Activated CD4-positive, CD25-positive, alpha-beta regulatory T cell (primary cell): ENCODE measurements at places on chromosomes 12 and 14.

- no peak for DNase-seq
Observed at GRCh38 chr14:26289891-26290486, 307.8 kb downstream of the NOVA1 start.

- DNase-seq, result no peak
Observed at GRCh38 chr14:64444140-64444539, 21.2 kb upstream of the AKAP5 start.

GRCh38 chr12:89486264-89486663 is 38.3 kb downstream of the GALNT4 start:
- no peak for DNase-seq

GRCh38 chr14:25041484-25041883 is 8.5 kb downstream of the STXBP6 start:
- DNase-seq, result no peak

DNA sequence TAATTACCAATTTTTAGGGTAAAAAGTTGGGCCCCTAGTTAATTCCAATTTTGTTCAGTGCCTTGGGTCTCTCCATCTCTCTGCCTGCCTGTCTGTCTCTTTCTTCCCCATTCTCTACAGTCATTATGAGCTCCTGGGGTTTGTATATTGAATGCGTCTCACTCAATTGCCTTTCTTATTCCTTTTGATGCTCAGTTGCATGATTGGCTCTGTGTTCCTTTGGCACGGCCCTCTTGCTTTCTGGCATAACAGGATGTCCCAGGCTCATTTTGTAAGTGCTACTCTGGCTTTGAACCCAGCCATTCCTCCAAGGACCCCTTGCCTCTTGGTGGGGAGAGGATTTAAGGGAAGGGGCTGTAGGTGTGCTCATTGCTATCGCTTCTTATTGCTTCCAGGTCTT is 35.6 kb downstream of the ZNF664 start:
- no peak for DNase-seq

- no peak for DNase-seq
Observed at GRCh38 chr14:76490735-76491134, 114.8 kb downstream of the ESRRB start.

GRCh38 chr12:121009741-121010140 is 6.5 kb downstream of the C12orf43 start:
- DNase-seq, result no peak

DNA sequence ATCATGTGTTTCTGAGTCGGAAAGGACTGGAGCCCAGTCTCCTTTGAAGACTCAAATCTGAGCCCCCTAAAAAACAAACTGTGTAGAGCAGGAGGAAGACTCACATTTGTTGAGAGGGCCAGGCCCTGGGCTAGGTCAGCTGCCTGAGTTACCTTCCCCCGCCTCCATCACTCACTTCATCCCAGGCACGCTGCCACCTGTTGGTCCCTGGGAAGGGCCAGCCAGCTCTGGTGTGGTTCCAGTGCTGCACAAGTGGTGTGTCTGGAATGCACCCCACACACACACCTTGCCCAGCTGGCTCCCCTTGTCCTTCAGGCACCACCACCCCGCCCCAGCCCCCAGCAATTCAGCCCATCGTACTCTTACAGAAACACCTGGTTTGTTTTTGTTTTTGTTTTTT is 9.0 kb downstream of the MVK start:
- no peak for DNase-seq

GRCh38 chr12:68915055-68915454 is 17.9 kb downstream of the CPM start:
- DNase-seq, result no peak

DNA sequence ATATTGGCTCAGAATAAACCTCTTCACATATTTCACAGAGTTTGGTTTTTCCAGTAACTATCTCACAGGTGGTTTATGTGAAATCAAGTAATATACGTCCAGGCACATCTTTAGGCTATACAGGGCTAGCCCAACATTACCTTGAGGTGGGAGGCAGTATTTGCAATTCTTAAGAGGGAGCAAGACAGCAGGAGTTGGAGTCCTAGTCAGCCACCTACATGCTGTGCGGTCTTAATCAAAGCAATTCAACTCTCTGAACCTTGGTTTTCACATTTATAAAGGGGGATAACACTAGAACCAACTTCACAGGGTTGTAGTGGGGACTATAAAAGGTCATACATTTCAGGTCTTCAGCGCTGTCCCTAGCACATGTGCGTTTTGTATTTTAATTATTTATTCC is 73.5 kb upstream of the FICD start:
- DNase-seq, result no peak

- DNase-seq, result no peak
Observed at GRCh38 chr12:5043589-5044419, at the start of gene KCNA5. Gene KCNA5 (plus strand): TSS chr12:5043879. CDS start chr12:5044148, 269 bp downstream.

GRCh38 chr12:109943811-109944210 is 43.7 kb downstream of the TCHP start:
- no peak for DNase-seq

- DNase-seq, result no peak
Observed at GRCh38 chr12:78085542-78086182, 255.0 kb downstream of the NAV3 start.

DNA sequence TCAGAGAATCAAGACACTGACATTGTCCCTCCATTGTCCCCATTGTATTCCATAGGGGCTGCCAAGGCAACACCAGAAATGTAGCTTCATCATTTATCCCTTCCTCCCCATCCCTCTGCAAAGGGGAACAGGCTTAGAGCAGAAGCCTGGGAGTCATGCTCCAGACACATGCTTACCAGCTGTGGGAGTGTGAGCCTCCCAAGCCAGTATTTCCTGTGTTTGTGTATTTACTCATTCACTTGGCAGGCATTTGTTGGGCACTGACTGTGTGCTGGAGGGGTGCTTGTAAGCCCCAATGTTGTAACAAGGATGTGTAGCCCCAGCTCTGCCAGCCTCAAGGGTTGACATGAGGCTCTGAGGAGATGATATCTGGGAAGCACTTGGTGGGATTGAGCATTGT is 46.0 kb upstream of the TCL1A start:
- DNase-seq, result no peak

DNA sequence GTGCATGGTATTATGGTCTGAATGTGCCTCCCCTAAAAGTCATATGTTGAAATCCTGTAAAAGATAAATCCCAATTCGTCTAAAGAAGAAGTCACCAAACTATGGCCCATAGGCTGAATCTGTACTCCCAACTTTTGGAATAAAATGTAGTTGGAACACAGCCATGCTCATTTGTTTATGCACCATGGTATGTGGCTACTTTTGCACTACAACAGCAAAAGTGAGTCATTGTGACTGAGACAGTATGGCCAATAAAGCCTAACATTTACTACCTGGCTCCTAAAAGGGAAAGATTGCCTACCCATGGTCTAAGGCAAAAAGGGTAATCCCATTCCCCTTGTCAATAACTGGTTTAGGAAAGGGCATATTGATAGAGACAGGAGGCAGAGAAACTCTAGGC is 101.8 kb downstream of the LRIG3 start:
- DNase-seq, result no peak

GRCh38 chr14:69288011-69288771 is 28.2 kb downstream of the GALNT16 start:
- DNase-seq, result no peak

DNA sequence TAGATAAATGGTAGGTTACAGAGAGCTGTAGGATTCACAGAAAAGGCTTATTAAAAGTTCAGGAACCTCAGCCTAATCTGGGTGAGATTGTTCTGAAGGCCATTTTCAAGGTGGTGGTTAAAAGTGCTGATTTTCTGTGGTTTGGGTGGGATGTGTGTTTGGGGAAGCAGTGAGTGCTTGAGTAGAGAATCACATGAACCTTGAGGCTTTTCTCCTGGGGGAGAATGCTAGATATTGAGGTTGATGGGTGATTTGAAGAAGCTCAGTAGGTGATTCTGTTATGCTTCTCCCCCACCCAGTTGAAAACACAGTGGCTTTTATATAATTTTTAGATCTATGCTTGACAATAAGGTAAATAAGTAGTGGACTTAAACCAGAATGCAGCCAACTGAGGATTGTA is 420.9 kb downstream of the PCNX1 start:
- no peak for DNase-seq

- DNase-seq, result no peak
Observed at GRCh38 chr12:120687578-120688289, 785 bp downstream of the MLEC start.

GRCh38 chr14:95292660-95293425 is 26.9 kb downstream of the CLMN start:
- DNase-seq, result no peak

- no peak for DNase-seq
Observed at GRCh38 chr12:82898441-82898840, 211.7 kb downstream of the TMTC2 start.

GRCh38 chr12:105850103-105850968 is 288.4 kb downstream of the NUAK1 start:
- DNase-seq, result no peak

DNA sequence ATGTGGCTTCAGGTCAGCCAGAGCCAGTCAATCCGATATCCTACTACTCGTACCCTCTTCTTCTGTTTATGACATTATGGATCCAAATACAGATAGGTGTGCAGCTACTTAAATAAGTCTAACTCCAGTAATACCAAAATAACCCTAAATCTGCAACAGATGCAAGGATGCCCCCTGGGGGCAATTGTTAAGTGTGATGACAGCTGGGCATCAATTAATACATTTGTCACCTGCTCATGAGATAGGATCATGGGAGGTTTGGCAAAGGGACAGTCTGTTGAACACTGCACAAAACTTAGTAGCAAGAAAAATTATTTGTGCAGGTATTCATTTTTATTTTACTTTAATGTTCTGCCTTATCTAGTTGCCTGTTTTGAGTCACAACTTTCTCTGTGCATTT is 83.2 kb downstream of the SLC38A6 start:
- DNase-seq, result no peak

GRCh38 chr12:52812749-52813148 is 1.2 kb downstream of the KRT4 start:
- DNase-seq, result no peak

- DNase-seq, result no peak
Observed at GRCh38 chr14:61154641-61155040, 126.5 kb downstream of the TMEM30B start.

- no peak for DNase-seq
Observed at GRCh38 chr12:5808981-5809380, 136.1 kb downstream of the ANO2 start.

DNA sequence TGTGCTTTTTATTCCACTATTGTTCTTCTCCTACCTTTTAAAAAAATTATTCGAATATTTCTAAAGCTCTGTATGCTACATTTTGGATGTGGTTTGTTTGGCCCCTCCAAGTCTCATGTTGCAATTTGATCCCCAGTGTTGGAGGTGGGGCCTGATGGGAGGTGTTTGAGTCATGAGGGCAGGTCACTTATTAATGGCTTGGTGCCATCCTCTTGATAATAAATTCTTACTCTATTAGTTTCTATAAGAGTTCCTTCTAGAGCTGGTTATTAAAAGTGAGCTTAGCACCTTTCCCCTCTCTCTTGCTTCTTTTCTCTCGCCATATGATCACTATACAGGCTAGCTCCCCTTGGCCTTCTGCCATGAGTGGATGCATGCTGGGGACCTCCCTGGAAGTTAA is 445.6 kb upstream of the PDE3A start:
- DNase-seq, result no peak

GRCh38 chr14:59595071-59595470 is 18.5 kb upstream of the CCDC175 start:
- DNase-seq, result no peak

- DNase-seq, result no peak
Observed at GRCh38 chr14:92577321-92577742, 63.8 kb downstream of the RIN3 start.

GRCh38 chr12:77387214-77387613 is 321.8 kb upstream of the E2F7 start:
- DNase-seq, result no peak

- DNase-seq, result no peak
Observed at GRCh38 chr12:68559984-68560850, 50.5 kb upstream of the RAP1B start.

DNA sequence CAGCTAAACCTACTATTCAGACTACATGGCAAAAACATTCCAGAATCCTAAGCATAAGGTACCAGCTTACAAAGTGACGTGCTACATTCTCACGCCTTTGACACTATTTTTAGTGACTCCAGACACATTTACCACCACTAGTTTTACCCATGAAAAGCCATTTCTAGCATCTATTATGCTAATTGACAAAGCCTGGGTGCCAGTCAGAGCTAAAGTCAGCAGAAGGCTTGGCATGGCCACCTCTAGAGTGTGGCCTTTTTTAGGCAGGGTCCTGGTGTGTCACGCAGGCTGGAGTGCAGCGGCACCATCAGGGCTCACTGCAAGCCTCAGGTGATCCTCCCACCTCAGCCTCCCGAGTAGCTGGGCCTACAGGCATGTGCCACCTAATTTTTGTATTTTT is 75.7 kb downstream of the NT5DC3 start:
- DNase-seq, result no peak

DNA sequence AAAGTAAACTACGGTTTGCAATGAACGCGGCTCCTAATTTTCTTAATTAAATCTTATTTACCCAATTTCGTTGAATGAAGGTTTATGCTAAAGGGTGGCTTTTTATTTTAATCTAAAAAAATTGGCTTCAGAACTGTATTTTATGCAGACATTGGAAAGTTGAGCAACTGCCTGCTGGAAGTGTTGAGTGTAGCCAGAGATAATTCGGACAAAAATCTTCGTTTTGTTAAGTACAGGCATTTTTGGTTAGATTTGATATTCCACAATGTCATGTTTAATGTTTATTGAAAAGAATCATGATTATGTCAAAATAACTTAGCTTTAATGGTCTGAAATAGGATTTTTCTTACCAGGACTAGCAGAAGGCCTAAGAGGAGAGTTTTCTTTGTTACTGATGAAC is 875 bp downstream of the IRAK3 start:
- DNase-seq, result no peak

GRCh38 chr12:29552994-29553748 is 55.7 kb upstream of the OVCH1 start:
- no peak for DNase-seq

GRCh38 chr12:3683670-3684069 is 69.2 kb downstream of the CRACR2A start:
- no peak for DNase-seq

DNA sequence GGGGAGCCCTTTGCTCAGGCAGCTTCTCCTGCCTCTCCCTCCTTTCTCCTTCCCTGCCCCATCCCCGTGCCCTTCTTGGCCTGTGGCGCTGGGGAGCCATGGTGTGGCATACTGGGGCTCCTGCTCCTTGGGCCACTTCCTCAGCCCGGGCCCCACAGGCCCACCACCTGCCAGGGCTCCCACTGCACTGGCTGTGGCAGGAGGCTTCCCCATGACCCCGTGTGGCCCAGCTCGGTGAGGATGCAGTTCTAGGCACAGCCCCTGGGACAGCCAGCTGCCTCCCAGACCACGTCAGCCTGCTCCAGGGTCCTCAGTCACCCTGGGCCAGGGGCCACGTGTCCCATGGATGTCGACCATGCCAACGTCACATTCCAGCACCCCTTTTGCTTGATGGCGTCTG is 13.0 kb upstream of the AMN start:
- no peak for DNase-seq

- DNase-seq, result no peak
Observed at GRCh38 chr14:21631084-21631483, 3.7 kb downstream of the OR10G2 start.
